CD4-positive, alpha-beta T cell treated with Interleukin-1 beta for 1 hour (primary cell): ENCODE measurements at places on chromosomes 5 and 9.

DNA sequence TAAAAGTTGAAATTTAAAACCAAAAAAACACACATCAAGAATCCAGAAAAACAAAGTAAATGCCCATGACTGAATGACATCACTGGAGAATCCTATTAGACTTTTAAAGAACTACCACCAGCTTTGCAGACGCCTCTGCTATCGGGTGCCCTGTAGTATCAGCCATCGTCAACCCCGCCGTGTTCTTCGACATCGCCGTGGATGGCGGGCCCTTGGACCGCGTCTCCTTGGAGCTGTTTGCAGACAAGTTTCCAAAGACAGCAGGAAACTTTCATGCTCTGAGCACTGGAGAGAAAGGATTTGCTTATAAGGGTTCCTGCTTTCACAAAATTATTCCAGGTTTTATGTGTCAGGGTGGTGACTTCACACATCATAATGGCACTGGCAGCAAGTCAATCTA is 201.9 kb downstream of the DMAC1 start:
- no peak for DNase-seq

GRCh38 chr5:151191661-151192060 is 32.2 kb downstream of the CCDC69 start:
- DNase-seq: no peak

GRCh38 chr9:123725389-123725788 is 204.5 kb downstream of the DENND1A start:
- DNase-seq: no peak

- DNase-seq: no peak
Measured at GRCh38 chr9:94786586-94786985, 60.1 kb downstream of the AOPEP start.

GRCh38 chr5:164504141-164504772 is 998.8 kb downstream of the MAT2B start:
- DNase-seq: no peak

GRCh38 chr5:132271251-132272246 is 14.1 kb downstream of the PDLIM4 start:
- DNase-seq: no peak

GRCh38 chr9:136821826-136822544 is 14.2 kb downstream of the RABL6 start:
- no peak for DNase-seq

DNA sequence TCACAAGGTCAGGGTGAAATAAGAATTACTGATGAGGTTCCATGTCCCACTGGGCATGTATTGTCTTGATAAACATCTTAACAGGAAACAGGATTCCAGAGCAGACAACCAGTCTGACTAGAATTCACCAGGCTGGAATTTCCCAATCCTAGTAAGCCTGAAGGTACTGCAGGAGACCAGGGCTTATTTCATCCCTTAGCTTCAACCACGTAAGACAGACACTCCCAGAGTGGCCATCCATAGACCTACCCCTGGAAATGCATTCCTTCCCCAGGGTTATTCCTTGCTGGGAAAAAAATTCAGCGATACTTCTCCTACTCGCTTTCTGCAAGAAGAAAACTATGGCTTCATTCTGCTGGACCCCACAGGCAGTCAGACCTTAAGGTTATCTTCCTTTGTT is 785.4 kb downstream of the NR2F1-AS1 start:
- DNase-seq: no peak

DNA sequence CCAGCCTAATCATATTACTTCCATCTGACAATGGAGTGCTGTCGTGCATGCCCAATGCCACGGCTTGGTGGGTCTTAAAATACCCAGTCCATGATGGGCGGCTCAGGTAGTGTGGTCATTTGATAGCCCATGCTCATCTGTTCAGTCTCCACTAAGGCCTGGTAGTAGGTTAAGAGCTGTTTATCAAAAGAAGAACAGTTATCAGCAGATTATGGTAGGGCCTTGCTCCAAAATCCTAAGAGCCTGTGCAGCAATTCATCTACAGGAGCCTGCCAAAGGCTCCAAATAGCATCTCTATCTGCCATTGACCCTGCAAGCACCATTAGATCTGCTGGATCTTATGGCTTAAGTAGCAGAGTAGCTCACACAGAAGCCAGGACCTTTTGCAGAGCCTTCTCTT is 21.8 kb upstream of the NTRK2 start:
- no peak for DNase-seq

GRCh38 chr5:39604491-39604890 is 179.7 kb upstream of the DAB2 start:
- no peak for DNase-seq

DNA sequence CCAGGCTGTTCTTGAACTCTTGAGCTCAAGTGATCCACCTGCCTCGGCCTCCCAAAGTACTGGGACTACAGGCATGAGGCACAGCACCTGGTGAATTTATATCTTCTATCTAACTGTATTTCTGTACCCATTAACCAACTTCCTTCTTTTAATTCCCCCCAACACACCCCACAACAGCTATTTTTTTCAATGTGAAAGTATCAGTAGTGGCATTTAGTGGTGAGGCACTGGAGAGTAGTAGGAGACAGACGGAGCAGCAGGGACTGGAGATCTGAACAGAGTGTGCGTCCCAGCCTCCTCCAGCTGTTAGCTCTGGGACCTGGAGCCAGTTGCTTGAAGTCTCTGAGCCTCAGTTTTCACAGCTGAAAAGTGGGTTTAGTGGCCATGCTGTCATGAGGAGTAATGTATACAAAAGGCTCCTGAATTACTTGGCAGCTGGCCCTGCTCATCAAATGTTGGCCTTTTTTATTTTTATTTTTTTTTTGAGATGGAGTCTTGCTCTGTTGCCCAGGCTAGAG is 11.0 kb upstream of the EEIG1 start:
- no peak for DNase-seq

DNA sequence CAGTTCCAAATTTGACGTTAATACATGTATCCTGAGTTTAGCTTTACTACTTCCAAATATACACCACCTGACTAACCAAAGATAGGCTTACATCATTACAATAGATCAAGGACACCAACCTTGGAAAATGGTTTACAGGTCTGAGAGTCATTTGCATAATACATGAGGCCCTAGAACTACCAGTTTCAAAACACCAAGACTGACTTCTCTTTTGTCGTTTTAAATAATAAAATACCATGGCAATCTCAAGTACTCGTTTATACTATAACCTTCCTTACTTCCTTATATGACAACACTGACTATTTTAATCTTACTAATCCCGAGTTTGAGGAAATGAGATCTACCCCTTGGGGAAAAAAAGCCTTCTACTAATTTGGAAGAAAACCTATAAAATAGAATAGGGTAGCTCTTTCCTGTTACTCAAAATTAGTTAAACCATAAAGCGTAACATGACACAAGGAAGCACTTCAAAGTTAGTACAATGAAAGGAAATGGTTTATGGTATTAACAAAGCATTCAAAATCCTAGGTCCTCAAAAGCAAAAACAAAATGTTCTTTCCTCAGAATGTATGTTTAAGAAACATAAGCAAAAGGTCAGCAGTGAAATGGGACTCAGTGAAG is 42.1 kb downstream of the UBQLN1 start:
- DNase-seq: no peak
